Effector CD4-positive, alpha-beta T cell (primary cell): ENCODE measurements at places on chromosomes 7 and 10.
A peak's percentile ranks its signal among the peaks of the same experiment; 100 is the strongest.

DNA sequence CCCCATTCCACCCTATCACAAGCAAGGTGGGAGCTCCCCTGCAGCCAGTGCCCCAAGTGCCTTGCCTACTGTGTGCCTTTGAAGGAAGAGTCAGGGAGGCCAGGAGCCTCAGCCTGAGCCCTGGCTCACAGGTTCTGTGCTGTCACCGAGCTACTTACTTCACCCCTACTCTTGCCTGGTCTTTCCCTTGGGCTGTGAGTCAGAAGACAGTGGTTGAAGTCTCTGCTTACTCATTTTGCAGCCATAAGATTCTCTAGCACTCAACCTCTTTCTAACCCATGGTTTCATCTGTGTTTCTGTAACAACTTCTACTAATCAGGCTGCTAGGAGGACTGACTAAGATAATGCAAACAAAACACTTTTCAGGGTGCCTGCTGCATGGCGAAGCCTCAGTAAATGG, 114.5 kb downstream of the PLCE1 start:
- DNase-seq: no peak

DNA sequence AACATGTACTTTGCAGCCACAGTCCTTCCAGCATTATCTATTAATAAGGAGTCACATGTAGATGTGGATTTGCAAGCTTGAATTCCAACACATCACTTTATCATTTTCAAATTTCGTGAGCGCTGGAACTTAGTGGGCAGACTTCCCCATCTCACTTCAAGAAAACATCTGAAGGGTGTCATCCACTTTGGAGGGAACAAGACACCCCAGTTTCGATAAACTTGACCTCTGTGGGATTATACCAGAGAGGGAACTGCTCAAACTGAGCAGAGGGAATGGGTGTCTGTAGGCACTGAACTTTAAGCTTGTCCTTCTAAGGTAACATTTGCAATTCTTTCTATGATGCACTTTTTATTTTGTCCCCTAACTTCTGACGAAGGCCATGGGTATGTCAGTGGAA, 27.5 kb downstream of the ADRB1 start:
- DNase-seq: no peak

DNA sequence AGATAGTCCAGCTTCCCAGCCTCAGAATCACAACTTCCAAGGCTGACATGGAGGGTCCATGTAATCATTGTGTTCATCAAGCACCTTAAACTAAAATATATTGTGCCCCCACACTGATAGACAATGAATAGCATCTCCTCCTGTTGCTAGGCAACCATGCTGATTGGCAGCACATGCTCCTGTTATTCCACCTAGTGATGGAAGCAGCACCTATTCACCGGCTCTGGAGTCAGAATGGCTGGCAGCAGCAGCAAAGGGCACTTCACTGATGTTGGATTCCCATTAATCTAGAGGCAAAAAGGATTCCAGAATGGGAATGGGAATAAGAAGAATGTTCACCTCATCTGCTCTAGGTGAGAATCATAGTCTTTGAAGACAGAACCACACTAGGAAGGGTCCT, 55.0 kb downstream of the RELN start:
- DNase-seq: no peak

- peak; percentile 39 for DNase-seq
These were observed 52.1 kb downstream of the TSPAN12 start for GRCh38 chr7:120805636-120806388.

- DNase-seq: no peak
These were observed 287.1 kb upstream of the CELF2 start for GRCh38 chr10:10730471-10731043.

DNA sequence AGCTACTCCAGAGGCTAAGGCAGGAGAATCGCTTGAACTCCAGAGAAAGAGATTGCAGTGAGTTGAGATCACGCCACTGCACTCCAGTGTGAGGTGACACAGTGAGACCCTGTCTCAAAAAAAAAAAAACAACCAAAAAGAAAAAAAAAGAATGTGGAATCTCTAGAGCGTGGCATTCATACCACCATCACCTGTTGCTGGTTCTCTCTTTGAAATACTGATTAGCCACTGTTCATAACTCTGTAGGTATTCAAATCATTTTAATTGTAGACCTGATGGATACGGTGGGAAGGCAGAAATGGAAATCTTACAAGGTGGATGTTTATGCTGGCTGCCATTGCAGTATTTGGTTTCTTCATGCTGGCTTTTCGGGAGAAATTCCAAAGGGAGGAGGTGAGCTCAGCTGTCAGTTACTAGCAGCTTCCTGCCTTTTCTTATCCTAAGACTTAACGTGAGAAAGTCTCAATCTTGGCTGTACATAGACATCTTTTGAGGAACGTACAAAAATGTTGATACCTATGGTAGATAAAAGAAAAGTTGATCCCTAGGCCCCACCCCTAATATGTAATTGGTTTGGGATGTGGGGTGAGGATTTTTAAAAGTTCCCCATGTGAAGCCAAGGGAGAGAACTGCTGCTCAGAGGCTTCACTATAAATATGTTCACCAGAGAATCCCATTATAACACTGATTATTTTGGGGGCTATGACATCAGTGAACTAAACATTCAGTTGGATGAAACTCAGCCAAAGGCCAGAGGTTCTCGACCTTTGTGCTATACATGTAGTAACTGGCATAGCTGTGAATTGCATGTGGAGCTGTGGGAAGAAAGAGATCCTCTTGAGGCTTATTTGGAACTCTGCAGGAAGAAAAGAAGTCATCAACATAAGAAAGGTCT, 26.9 kb upstream of the MKLN1 start:
- no peak for DNase-seq

- DNase-seq: no peak
These were observed 8.4 kb downstream of the LRRC4 start for GRCh38 chr7:128022631-128023532.

- no peak for DNase-seq
These were observed 48.7 kb downstream of the OAT start for GRCh38 chr10:124369986-124370385.

DNA sequence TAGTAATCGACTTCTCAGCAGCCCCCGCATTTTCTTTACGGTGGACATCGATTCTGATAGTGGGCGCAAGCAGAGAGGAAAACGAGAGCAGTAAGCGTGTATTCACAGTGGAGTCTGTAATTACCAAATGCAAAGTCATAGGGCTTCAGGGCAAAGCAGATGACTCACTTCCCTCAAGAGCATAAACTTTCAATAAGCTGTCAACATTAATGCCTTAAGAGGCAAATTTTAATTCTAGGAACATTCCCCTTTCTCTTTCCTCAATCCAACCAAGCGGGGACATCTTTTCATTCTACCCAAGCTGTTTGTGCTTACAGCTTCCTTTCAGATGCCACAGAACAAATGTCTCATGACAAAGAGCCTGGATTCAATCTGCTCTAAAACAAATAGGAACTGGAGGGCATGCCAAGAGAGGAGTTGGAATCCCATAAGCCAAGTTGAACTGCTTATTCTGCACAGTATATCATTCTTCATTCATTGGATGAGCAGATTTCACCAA, 48.6 kb downstream of the MALSU1 start:
- no peak for DNase-seq

DNA sequence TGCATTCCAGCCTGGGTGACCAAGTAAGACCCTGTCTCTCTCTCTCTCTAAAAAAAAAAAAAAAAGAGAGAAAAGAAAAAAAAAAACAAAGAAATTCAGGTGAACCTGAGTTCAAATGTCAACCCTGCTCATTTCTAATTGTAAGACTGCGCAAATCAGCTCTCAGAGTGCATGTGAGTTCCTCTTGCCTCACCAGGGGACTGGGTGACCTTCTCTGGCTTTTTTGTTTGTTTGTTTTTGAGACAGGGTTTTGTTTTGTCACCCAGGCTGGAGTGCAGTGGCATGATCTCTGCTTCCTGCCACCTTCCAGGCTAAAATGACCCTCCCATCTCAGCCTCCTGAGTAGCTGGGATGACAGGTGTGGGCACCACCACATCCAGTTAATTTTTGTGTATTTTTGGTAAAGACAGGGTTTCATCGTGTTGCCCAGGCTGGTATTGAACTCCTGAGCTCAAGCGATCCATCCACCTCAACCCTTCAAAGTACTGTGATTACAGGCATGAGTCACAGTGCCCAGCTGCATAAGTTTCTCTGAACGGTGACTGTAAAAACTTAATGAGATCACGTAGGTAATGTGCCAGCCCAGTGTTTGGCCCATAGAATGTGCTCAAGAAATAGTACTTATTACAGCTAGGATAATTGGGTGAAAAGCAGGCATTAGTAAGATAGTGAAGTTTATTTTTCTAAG, 45.3 kb upstream of the BAMBI start:
- DNase-seq: no peak

- DNase-seq: no peak
These were observed 95.2 kb upstream of the ODAD2 start for GRCh38 chr10:28094121-28094520.

- no peak for DNase-seq
These were observed 353.2 kb downstream of the GPAM start for GRCh38 chr10:111830359-111830758.

DNA sequence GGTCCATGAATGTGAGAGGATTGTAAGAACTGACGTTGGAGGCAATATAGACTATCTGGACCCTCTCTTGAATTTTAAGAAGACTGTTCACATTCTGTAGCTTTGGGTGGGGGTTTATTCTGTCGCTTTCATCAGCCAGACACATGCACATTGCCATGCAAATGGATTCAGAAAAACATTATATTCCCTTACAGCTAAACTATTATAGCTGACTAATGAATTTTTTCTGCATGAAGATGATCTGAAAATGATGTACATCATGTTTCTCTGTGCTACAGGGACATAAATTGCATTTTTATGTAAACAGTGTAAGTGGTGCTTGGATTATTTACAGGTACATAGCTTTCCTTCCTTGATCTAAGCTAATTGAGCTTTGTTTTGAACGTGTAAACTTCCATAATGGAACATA, 1.5 kb downstream of the MET start:
- DNase-seq: no peak
